ENCODE measurements at places on chromosomes 2 and 18.
A peak's percentile ranks its signal among the peaks of the same experiment; 100 is the strongest.

DNA sequence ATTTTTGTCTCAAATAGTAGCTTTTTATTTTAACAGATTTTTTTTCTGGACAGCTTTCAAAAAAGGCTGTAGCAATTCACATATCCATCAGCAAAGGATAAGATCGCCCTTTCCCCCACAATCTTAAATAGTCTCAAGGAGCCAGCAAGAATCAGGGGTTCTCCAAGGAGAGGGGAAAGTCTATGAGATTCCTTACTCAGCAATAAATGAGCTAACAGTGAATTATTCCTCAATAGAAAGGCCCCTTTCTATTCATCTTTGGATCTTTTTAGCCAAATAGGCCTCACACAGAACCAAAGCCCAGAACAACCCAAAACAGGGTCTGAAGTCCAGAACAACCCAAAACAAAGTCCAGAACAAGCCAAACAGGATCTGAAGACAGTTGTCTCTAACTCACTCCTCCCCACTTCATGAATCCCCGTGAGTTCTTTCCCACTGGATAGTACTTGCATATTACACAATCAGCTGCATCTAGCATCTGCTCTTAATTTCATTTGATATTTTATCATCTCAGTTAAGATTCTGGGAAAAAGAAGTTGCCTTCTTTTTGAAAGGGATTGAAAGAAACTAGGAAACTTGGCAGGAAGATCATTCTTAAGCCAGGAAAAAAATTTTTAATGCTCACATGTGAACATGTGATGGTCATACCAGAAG is 3.4 kb upstream of the DHRS9 start:
- no peak for DNase-seq

DNA sequence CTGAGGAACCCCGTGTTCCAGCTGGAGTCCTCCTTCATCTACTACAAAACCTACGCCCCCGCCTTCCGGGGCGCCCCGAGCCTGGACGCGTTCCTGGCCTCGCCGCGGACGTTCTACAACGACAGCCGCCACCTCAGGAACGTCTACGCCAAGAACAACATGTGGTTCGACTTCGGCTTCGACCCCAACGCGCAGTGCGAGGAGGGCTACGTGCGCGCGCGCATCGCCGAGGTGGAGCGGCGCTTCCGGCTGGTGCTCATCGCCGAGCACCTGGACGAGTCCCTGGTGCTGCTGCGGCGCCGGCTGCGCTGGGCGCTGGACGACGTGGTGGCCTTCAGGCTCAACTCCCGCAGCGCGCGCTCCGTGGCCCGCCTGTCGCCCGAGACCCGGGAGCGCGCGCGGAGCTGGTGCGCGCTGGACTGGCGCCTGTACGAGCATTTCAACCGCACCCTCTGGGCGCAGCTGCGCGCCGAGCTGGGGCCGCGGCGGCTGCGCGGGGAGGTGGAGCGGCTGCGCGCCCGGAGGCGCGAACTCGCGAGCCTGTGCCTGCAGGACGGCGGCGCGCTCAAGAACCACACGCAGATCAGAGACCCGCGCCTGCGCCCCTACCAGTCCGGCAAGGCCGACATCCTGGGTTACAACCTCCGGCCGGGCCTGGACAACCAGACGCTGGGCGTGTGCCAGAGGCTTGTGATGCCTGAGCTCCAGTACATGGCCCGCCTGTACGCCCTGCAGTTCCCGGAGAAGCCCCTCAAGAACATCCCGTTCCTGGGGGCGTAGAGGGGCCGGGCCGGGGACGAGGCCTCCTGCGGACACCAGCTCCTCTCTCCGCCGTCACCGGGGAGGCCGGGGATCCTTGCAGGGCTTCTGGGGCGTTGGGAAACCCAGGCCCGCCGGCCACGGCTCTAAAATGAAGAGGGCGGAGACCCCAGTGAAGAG is 5.3 kb upstream of the NEU4 start:
- DNase-seq, result peak; percentile 49

DNA sequence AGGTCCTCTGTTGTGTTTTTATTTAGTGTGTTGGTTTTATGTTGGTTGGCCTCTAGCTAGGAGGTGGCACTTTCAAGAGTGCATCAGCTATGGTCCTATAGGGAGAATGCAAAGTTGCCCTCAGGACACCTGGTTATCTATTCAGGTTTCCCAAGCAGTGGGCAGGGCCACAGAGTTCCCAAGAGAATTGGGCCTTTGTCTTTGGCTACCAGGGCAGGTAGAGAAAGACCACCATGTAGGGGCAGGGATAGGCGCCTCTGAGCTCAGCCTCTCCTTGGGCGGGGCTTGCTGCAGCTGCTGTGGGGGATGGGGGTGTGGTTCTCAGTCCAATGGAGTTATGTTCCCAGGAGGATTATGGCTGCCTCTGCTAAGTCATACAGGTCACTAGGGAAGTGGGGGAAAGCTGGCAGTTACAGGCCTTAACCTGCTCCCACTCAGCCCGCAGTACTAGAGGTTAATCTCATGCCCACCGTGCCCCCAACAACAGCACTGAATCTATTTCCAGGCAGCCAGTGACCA is 26.0 kb downstream of the ABCB11 start:
- DNase-seq, result no peak

GRCh38 chr2:14261771-14262170 is 370.7 kb upstream of the LRATD1 start:
- no peak for DNase-seq

DNA sequence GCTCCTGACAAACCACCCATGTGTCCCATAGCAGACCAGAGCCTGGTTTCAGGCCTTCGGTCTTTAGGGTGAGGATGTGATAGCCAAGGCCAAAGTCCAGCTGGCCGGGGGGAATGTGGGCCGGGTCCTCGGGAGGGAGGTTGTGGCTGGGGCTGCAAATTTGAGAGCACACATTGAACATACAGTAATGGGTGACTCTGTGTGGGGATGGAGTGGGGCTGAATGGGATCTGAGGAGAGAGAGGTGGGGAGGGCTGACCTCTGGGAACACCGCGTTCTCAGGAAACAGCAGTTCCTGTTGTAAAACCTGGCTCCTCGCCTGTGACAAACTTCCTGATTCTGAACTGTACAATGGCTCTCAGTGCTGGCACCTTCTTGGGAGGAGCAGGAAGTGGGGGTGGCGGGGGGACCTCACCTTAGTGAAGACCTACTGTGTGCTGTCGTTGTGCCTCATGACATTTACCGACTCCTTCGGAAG is 48.8 kb downstream of the MCFD2 start:
- DNase-seq, result peak; percentile 63

DNA sequence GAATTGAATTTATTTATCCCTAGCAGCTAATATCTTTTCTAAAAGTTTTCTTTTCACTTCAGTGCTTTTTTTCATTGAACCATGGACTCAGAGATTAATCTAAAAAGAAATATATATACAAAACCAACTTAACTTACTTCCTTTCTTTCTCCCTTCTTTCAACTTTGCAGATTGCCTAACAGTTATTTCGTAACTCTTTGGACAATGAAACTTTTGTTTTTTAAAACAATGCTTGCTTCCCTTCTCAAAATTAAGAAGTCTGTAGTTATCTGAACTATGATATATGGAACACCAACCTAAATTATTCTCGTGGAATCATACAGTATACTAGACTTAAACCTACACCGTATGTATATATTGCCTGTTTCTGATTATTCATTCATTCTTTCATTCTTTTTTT is 62.9 kb downstream of the MIB1 start:
- DNase-seq, result no peak

- no peak for DNase-seq
Observed at GRCh38 chr2:226813148-226813701, 13.6 kb upstream of the IRS1 start.

- no peak for DNase-seq
Observed at GRCh38 chr18:10916865-10917264, 232.5 kb downstream of the PIEZO2 start.

- DNase-seq, result no peak
Observed at GRCh38 chr18:245282-245847, 22.5 kb downstream of the THOC1 start.

DNA sequence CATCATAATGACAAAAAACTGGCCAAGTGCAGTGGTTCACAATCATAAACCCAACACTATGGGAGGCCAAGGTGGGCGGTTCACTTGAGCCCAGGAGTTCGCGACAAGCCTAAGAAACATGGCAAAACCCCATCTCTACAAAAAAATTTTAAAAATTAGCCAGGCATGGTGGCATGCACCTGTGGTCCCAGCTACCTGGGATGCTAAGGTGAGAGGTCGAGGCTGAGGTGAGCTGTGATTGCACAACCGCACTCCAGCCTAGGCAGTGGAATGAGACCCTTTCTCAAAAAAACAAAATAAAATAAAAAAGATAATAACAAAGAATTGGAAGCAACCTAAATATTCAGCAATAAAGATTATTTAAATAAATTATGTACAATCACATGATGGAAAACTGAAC is 21.8 kb downstream of the PSTPIP2 start:
- no peak for DNase-seq

- DNase-seq, result no peak
Observed at GRCh38 chr2:111108745-111109271, 11.9 kb upstream of the BCL2L11 start.

DNA sequence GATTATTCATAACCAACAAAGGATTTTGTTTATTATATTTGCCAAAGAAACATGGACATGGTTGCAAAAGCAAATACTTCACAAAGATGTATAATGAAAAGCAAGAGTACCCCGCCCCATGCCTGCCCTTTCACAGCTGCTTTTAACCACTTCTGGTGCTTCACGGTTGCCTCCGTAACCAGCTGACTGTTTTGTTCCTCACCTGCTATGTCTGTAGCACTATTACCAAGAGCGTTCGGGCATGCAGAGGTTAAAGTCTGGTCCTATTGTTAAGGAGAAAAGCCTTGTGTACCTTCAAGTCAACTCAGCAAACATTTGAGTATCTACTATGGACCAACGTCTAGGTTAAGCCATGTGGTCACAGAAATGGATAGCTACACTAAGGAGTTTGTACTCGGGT is 115.2 kb upstream of the FOSL2 start:
- DNase-seq, result no peak

DNA sequence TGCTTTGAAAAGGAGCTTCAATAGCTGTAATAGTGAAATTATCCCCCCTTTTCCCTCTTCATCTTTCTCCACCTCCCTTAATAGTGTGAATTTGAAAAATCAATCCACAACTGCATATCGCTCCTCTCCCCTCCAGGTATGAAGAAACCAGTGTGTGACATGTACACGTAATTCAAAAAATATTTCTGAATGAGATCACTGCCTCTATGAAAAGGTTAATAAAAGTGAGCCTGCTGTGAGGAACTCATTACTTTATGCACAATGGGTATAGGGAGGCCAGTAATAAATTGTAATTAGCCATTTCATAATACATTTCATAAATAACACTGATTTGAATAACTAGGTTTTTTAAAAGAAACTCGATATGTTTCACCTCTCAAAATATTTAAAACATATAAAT is 209.0 kb upstream of the KYNU start:
- DNase-seq, result no peak

GRCh38 chr2:134713176-134713575 is 5.6 kb downstream of the TMEM163 start:
- no peak for DNase-seq

DNA sequence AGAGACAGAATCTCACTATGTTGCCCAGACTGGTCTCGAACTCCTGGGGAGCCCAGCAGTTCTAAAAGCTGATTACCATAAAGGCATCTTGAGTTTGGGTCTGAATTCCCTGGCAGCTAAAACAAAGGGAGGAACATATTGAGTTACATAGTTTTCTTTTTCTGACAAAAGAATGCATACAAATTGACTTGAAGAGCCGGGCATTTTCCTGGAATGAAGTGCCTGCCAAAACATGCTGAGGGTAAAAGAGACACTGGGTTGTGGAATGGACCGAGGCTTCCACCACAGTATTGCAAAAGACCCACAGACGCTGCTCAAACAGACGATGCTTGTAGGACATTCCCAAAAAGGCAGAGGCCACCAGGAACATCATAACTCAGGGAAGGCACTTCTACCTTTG is 35.1 kb upstream of the ROCK2 start:
- DNase-seq, result no peak

GRCh38 chr2:53896864-53897263 is 37.1 kb upstream of the GPR75 start:
- no peak for DNase-seq

GRCh38 chr2:142734770-142735169 is 142.7 kb upstream of the KYNU start:
- no peak for DNase-seq

DNA sequence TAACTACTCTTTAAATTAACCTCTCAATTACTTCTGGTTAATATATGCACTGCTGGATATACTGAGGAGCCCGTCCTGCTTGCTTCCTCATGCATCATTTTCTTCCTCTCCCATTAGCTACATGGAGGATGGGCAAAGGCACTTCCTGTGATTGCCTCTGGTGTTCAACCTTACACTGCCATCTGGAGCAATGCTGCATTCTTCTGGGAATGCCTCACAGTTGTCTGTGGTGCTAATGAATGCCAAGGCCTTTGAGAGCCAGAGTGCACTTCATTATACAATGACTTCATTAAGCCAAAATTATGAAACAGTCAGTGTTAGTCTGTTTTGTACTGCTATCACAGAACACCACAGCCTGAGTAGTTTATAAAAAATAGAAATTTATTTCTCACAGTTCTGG is 134.8 kb upstream of the DOCK10 start:
- no peak for DNase-seq

- DNase-seq, result no peak
Observed at GRCh38 chr2:231300020-231300721, 95.3 kb upstream of the B3GNT7 start.

GRCh38 chr18:34990597-34990996 is 50.6 kb upstream of the MAPRE2 start:
- no peak for DNase-seq

DNA sequence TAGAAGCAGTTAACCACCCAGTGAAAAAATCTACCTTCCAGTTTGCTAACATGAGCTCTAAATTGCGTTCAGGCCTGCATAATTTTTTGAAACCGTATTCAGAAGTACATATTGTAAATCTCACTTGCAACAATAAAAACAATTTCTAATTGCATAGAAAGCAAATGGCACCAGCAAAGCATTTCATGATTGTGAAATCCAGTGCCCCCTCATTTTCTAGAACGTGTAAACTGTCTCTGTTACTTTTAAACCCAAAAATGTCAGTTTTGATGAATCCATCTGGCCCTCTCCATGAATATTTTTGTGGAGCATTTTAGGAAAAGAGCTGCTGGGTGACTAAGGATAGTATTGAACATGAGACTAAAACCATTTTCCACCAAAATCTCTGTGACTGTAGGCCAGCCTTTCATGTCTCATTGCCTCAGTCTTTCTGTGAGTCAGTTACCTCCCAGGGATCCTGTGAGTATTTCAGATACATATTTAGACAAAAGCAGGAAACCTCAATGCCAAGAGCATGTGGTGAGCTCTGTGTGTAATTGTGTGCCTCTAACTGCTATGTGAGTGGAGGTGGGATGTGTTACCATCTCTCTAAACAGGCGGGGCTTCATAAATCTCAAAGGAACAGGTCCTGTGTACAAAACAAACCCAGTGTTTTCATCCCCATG is 477.8 kb upstream of the DCC start:
- no peak for DNase-seq

GRCh38 chr2:169082995-169083394 is 13.6 kb downstream of the DHRS9 start:
- no peak for DNase-seq

All from lower lobe of right lung (tissue), 2 donors.